ENCODE measurements at places on chromosomes 11 and 22.
A peak's percentile ranks its signal among the peaks of the same experiment; 100 is the strongest.

DNA sequence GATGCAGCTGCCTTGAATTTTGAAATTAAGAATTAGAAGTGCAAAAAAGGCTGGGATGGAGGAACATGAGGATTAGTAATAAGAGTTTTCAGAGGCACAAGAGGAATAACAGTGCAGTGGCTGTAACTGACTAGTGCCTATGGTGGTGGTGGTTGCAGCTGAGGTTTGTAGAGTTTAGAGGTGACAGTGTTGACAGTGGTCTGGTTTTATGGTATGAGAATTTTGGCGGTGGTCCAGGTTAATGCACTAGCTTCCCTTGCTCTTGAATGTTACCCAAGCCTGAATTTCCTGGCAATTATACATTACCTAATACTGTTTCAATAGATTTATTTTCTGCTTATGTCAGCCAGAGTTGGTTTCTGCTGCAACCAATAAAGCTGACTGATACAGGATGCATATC lies 112.8 kb upstream of the C11orf87 start:
- no peak for DNase-seq

DNA sequence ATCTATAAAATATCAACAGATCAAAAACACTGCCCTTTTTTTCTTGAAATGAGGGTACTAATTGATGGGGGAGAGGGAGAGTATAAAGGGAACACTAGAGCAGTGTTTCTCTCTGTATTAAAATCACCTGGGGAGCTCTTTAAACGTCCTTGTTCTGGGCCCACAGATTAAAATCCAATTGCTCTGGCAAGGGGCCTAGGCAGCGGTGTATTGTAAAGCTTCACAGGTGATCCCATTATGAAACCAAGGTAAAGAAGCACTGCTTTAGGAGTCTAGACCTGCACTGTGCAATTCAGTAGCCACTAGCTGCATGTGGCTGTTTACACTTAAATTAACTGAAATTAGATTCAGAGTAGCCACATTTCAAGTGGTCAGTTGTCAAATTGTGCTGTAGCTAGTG lies 3.0 kb downstream of the AQP11 start:
- no peak for DNase-seq

- DNase-seq, result peak; percentile 51
These were observed 75.9 kb upstream of the PRR5 start for GRCh38 chr22:44625981-44626687.

DNA sequence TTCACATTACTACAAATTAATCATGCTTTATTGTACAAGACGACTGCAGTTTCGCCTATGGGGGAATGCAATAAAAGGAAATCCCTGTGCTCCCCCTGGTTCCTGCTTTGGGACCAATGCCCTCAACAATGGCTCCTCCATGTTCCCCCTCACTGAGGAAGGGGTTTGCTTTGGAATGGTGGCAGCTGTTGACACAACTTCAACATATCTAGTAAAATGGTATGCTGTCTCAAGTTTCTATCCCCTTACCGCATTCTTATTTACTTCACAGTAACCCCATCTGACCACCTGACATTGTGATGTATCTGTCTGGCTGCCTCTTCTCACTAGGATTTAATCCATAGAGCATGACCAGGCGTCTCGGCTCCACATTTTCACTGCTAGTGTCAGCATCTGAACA lies 48.8 kb downstream of the PIWIL3 start:
- DNase-seq, result no peak

DNA sequence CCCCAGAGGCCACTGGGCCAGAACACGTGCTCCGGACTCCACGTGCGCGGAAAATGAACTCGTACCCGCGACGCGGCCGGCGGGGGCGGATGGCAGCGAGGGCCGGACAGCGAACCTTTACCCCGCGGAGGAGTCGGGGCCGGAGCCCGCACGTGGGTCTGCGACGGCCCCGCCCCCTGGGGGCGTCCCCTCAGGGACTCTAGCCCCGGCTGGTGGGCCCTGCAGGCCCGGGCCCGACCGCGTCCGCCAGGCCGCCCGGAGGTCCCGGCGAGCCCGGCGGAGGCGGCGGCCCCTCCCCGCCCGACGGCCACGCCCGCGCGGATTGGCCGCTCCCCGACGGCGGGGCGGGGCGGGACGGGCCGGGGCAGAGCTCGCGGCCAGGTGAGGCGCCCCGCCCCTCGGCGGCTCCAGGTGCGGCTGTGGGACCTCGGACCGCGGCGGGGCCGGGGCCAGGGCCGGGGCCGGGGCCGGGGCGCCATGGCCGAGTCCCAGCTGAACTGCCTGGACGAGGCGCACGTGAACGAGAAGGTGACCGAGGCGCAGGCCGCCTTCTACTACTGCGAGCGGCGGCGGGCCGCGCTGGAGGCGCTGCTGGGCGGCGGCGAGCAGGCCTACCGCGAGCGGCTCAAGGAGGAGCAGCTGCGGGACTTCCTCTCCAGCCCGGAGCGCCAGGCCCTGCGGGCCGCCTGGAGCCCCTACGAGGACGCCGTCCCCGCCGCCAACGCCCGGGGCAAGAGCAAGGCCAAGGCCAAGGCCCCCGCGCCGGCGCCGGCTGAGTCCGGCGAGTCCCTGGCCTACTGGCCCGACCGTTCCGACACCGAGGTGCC lies at the start of gene FAM83F:
TSS of gene FAM83F (plus strand) at position 389 of the 827 bp plus-strand sequence. CDS start at position 478, 89 bp downstream.
- DNase-seq, result no peak
